ENCODE measurements at places on chromosomes 1 and 21. TPM values are rescaled to one million over a fixed set of nuclear protein-coding genes. Genes with fewer than 3 reads are reported as not detected.

DNA sequence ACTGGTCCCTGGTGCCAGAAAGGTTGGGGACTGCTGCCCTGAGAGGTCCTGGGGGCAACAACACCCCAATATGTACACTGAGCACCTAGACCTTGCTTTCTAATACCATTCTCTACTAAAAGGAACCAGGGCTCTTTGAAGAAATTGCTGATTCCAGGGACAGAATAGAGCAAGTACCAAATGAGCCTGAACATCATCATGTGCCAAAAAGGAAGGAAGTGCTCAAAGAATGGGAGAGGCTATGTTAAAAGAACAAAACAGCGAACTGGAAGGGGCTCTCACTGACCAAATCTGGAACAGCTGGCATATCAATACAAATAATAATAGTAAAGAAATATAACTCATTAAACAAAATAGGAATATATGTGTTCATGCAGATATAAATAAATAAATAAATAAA is 50.8 kb downstream of the PIK3R3 start:
- DNase-seq: no peak
- no peaks in the 10 kb centered on the region for H3K36me3 ChIP-seq
- H3K4me1 ChIP-seq: no peaks in the 10 kb centered on the region
- H3K27me3 ChIP-seq: peaks cover 27% of the 10 kb centered on the region
- no peak overlapping the region for H3K4me3 ChIP-seq

KRTAP25-1 gene
- total RNA-seq: not detected

DNA sequence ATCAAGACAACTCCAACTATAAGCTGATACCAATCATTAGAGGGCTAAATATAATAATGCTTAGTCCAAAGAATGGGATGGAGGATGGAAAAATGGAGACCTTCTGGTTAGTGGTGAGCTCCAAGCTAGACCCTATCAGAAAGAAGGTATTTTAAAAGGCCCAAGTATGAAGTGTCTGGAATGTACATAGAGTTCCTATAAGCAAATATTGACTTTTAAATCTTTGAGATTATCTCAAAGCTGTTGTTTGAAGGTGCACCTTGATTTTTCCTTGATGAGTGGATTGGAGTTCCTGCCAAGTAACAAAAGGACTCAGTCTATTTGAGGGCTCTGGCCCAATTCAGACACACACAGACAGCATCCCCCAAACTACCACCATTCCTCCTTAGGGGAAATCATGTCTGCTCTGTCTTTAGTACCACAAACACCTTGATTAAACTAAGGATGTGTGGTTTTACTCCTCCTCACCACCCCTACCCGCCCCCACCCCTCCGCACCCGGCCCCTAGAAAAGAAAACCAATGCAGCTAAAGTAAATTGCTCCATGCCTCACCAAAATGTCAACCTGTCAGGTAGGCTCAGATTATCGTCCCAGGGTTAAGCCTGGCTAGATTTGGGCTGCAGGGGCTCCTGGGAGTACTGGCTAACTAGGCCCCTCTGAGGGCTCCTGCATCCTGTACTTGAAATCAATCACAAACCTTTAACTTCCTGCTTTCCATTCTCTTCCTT is 59.4 kb downstream of the CDC7 start:
- H3K27ac ChIP-seq: peak overlapping the region; percentile 17
- peak; percentile 67 for DNase-seq
- peaks cover 3% of the 10 kb centered on the region for H3K36me3 ChIP-seq
- peaks cover 64% of the 10 kb centered on the region for H3K4me1 ChIP-seq
- no peaks in the 10 kb centered on the region for H3K27me3 ChIP-seq

DNA sequence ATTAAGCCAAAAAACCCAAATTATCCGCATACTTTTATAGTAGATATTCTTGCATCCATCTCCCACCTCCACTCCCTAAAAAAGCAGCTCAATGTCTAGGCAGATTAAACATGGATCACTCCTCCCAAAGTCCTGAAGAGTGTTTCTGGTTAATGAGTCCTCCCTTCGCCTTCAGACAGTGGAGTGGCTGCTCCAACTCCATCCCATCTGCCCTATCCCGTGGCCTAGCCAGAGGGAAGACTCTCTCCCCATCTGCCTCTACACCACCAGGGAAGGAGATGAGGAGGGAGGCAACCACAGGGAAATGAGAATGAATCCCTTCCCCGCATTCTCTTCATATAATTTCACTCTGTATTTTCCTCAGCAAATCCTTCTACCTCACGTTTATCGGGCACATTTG is 103.8 kb downstream of the SLC45A1 start:
- H3K27me3 ChIP-seq: no peaks in the 10 kb centered on the region
- peaks cover 40% of the 10 kb centered on the region for H3K4me1 ChIP-seq
- H3K27ac ChIP-seq: no peak overlapping the region
- no peak overlapping the region for H3K4me3 ChIP-seq
- DNase-seq: no peak

- DNase-seq: no peak
- no peak overlapping the region for H3K4me3 ChIP-seq
- peaks cover 1% of the 10 kb centered on the region for H3K4me1 ChIP-seq
Observed at GRCh38 chr1:221105578-221105977, 226.3 kb downstream of the HLX start.

PTGFRN gene
- 35.6 TPM for total RNA-seq

DNA sequence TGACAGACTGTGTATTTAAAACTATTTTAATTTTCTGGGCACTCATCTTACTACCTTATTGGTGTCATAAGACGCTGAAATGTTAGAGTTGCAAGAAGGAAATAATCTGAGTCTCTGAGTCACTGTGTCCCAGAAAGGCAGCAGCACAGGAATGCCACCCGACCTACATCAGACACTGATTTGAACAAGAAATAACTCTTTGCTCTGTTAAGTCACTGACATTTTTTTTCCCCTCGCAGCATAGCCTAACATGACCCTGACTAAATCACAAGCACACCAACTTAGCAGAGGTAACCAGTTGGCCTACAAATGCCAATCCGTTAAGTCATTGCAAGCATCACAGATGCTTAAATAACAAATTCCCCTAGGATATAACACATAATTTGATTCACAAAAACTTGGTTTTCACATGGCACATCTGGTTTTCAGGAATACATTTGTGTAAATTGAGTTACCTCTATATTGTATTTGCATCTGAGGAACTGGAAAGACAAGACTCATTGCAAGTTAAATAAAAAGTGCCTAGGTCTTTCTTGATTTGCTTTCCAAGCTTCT is 349.1 kb downstream of the SEC16B start:
- H3K27me3 ChIP-seq: no peaks in the 10 kb centered on the region
- no peaks in the 10 kb centered on the region for H3K36me3 ChIP-seq
- H3K4me1 ChIP-seq: no peaks in the 10 kb centered on the region
- H3K27ac ChIP-seq: no peak overlapping the region
- DNase-seq: no peak

DNA sequence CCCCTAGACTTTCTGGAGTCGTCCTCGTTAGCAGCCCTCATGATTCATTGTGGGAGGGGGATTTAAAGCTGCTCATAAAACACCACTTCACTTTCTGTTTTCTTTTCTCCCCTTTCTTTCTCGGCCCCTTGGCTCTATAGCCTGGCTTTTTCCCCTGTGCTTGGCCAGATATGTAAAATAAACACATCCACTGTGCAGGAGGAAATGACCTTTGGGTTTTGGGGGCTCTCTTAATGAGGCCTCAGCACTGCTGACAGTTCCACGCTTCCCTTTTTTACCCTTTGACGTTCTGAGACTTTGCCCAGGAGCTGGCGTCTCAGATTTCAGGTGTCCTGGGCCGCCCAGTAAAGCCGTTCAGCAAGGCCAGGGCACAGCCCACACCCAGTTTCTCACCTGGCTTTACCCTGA is 65.7 kb downstream of the RUNX3 start:
- no peaks in the 10 kb centered on the region for H3K36me3 ChIP-seq
- H3K4me3 ChIP-seq: no peak overlapping the region
- no peaks in the 10 kb centered on the region for H3K4me1 ChIP-seq
- H3K27ac ChIP-seq: no peak overlapping the region
- DNase-seq: no peak

GRCh38 chr1:107405236-107405635 is 264.4 kb downstream of the NTNG1 start:
- DNase-seq: no peak
- H3K27ac ChIP-seq: no peak overlapping the region
- H3K4me3 ChIP-seq: no peak overlapping the region
- no peaks in the 10 kb centered on the region for H3K4me1 ChIP-seq

DNA sequence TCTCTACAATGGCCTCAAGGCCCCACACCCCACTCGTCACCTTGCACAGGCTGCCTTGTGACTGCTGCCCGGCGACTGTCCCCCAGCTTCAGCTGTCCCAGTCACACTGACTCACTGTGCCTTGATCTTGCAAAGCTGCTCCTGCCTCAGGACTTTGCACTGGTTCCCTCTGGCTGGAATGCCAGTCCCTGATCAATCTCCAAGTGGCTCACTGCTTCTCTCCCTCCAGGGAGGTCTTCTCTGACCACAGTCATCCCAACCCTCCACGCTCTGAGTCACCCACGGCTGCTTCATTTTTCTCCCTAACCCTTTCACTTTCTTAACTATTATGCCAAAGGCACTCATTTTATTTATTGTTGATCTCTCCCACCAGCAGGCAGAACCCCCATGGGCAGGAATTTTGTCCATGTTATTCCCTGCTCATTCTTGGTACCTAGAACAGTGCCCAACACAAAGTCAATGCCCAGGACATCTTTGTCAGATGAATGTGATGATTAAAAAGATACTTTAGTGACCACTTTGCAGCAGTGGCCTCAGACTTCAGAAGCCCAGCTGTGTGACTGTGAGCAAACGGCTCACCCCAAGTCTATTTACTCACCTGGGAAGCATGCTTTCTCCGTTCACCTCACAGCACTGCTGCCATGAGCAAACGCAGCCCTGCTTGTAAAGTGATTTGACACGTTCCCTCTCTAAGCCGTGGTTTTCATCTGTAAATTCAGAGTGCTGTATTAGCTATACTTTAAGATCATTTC is 53.4 kb downstream of the ZBTB18 start:
- H3K4me1 ChIP-seq: peaks cover 5% of the 10 kb centered on the region
- no peak overlapping the region for H3K4me3 ChIP-seq
- H3K27ac ChIP-seq: no peak overlapping the region

S100A1 gene
- not detected for total RNA-seq

- H3K27me3 ChIP-seq: no peaks in the 10 kb centered on the region
- peaks cover 33% of the 10 kb centered on the region for H3K4me1 ChIP-seq
- peak overlapping the region; percentile 99 for H3K27ac ChIP-seq
- H3K36me3 ChIP-seq: peaks cover 28% of the 10 kb centered on the region
- peak overlapping the region; percentile 91 for H3K4me3 ChIP-seq
Observed at GRCh38 chr1:244833734-244834542, 1.5 kb upstream of the COX20 start.

GRCh38 chr1:208026880-208027438 is 116.0 kb upstream of the CD34 start:
- H3K4me1 ChIP-seq: no peaks in the 10 kb centered on the region
- H3K27ac ChIP-seq: no peak overlapping the region
- no peak overlapping the region for H3K4me3 ChIP-seq
- no peak for DNase-seq
- H3K27me3 ChIP-seq: peaks cover 5% of the 10 kb centered on the region

PPIAL4G gene
- 0.09 TPM for total RNA-seq

GRCh38 chr1:167697667-167698141 is 24.1 kb upstream of the MPZL1 start:
- H3K36me3 ChIP-seq: peaks cover 72% of the 10 kb centered on the region
- DNase-seq: no peak
- H3K4me3 ChIP-seq: no peak overlapping the region
- no peak overlapping the region for H3K27ac ChIP-seq

- H3K27me3 ChIP-seq: no peaks in the 10 kb centered on the region
- no peak for DNase-seq
- H3K4me1 ChIP-seq: no peaks in the 10 kb centered on the region
- H3K36me3 ChIP-seq: no peaks in the 10 kb centered on the region
Observed at GRCh38 chr1:242086706-242087105, 87.8 kb upstream of the MAP1LC3C start.

KCNJ9 gene
- not detected for total RNA-seq

GRCh38 chr1:206037581-206037980 is 13.9 kb upstream of the CTSE start:
- peaks cover 19% of the 10 kb centered on the region for H3K4me1 ChIP-seq
- H3K4me3 ChIP-seq: no peak overlapping the region
- no peak overlapping the region for H3K27ac ChIP-seq
- DNase-seq: no peak
- peaks cover 71% of the 10 kb centered on the region for H3K27me3 ChIP-seq

PIGV gene
- total RNA-seq: 15.2 TPM

TNFAIP8L2 gene
- 29.4 TPM for total RNA-seq

GRCh38 chr1:41766546-41766945 is 152.2 kb downstream of the HIVEP3 start:
- H3K36me3 ChIP-seq: no peaks in the 10 kb centered on the region
- H3K27ac ChIP-seq: no peak overlapping the region
- H3K4me1 ChIP-seq: peaks cover 8% of the 10 kb centered on the region

TIE1 gene
- total RNA-seq: 0.23 TPM

FAM72D gene
- total RNA-seq: 7.5 TPM

BATF3 gene
- total RNA-seq: 100.0 TPM

DNA sequence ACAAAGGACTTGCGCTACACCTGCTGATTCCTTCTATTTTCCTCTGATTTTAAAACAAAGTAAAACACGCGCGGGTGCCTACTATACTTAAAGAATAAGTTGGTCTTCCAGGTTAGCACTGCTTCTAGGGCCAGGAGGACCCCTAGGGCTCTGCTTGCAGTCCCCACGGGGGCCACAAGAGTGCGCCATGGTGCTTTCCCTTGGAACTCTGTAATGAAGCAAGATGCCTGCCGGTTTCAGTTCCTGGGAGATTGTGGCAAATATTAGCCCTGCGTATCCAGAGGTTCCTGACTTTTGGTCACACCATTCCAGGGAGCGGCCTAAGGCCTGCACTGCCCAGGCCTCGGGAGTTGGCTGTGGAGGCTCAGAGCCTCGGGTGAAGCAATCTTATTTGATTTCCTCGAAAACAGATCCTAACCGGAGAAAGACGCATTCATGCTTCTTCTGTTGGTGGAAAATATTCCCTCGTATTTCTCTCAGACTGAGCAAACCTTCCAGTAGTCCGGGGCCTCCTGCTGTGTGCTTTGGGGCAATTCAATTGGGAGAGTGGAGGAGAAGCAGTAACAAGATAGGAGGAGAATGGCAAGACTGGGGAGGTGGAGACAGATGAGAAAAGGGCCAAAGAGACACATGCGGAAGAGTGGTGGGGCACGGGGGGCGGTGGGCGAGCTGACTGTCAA is 25.3 kb downstream of the ADAM30 start:
- peak overlapping the region; percentile 36 for H3K4me3 ChIP-seq
- H3K36me3 ChIP-seq: no peaks in the 10 kb centered on the region
- peaks cover 11% of the 10 kb centered on the region for H3K4me1 ChIP-seq
- peak; percentile 93 for DNase-seq

DNA sequence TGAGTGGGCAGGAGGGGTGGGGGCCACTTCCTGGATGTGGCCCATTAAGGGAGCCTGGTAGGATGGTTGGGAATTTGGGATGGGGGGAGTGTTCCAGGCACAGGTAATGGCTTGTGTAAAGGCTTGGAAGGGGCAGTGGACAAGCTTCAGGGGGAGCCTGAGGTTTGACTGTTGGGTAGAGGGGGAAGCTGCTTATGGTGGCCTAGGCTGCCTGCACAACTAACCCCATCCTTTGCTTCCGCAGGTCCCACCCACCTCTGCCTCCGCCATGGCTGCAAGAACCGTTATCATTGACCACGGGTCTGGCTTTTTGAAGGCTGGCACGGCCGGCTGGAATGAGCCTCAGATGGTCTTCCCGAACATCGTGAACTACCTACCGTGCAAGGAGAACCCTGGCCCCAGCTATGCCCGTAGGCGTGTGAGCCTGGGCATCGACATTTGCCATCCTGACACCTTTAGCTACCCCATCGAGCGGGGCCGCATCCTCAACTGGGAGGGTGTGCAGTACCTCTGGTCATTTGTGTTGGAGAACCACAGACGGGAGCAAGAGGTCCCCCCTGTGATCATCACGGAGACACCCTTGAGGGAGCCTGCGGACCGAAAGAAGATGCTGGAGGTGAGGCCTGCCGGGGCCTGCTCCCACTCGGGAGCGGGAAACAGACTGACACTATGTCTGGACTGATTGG is 67.8 kb downstream of the ACTL8 start:
- no peaks in the 10 kb centered on the region for H3K36me3 ChIP-seq
- DNase-seq: no peak
- H3K4me1 ChIP-seq: no peaks in the 10 kb centered on the region
- H3K27me3 ChIP-seq: peaks cover 1% of the 10 kb centered on the region
- no peak overlapping the region for H3K27ac ChIP-seq

LCK gene
- 248 TPM for total RNA-seq
